ENCODE measurements at places on chromosomes 2 and 18.
A peak's percentile ranks its signal among the peaks of the same experiment; 100 is the strongest.

DNA sequence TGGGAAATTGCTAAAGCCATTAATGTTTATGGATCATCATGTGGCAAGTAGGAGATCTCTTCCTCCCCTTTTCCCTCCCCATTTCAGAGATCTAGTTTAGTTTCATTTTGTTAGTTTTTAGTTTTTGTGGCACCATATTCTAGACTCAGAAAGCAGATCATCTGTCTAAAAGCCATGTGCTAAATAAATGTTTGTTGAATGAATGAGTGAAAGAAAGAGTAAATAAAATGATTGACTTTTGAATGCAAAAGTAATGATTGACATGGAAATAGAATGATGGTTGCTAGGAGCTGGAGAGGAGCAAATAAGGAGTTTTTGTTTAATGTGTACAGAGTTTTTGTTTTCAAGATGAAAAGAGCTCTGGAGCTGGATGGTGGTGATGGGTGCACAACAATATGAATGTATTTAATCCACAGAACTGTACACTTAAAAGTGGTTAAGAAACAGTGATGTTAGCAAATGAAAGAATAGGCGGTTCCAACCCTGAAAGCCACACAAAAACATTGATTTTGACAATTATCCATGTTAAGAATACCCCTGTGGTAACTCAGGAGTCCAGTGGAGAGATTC lies 23.6 kb downstream of the TMEM178A start:
- H3K4me3 ChIP-seq, result no peak overlapping the region
- H3K27ac ChIP-seq, result no peak overlapping the region
- no peak for DNase-seq

DNA sequence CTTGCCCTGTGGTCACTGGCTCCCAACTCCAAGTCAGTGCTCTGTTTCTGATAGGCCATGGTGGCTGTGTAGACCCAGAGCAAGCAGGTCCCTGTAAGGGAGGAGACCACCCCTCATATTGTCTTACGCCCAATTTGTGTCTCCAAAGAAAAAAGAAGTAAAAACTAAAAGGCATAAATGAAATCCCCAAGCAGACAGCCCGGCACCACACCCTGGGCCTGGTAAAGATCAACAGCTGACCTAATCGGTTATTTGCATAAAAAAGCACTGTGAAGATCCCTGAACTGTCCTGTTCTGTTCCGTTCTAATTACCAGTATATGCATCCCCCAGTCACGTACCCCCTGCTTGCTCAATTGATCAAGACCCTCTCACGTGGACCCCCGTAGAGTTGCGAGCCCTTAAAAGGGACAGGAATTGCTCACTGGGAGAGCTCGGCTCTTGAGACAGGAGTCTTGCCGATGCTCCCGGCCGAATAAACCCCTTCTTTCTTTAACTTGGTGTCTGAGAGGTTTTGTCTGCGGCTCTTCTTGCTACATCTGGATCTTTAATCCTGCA lies 364.1 kb upstream of the HS6ST1 start:
- peaks cover 29% of the 10 kb centered on the region for H3K4me1 ChIP-seq
- H3K36me3 ChIP-seq, result no peaks in the 10 kb centered on the region
- peaks cover 12% of the 10 kb centered on the region for H3K27me3 ChIP-seq
- DNase-seq, result peak; percentile 16

- H3K27me3 ChIP-seq, result peaks cover 24% of the 10 kb centered on the region
- H3K4me3 ChIP-seq, result no peak within 1 kb of the TSS
- peaks cover 9% of the 10 kb centered on the region for H3K4me1 ChIP-seq
- no peaks in the 10 kb centered on the region for H3K36me3 ChIP-seq
- H3K27ac ChIP-seq, result no peak within 1 kb of the TSS
Measured at GRCh38 chr2:232519581-232520438, at the start of gene PRSS56. Gene PRSS56, plus strand, starts transcription at chr2:232520388. Its CDS starts 211 bp downstream, at chr2:232520599.

- H3K4me3 ChIP-seq, result no peak overlapping the region
- DNase-seq, result no peak
- H3K36me3 ChIP-seq, result no peaks in the 10 kb centered on the region
- H3K4me1 ChIP-seq, result no peaks in the 10 kb centered on the region
- no peak overlapping the region for H3K27ac ChIP-seq
- no peaks in the 10 kb centered on the region for H3K27me3 ChIP-seq
Measured at GRCh38 chr2:35503311-35503710, 852.3 kb upstream of the CRIM1 start.

- no peak overlapping the region for H3K4me3 ChIP-seq
- H3K27me3 ChIP-seq, result peaks cover 9% of the 10 kb centered on the region
- H3K4me1 ChIP-seq, result no peaks in the 10 kb centered on the region
- H3K27ac ChIP-seq, result no peak overlapping the region
- no peak for DNase-seq
Measured at GRCh38 chr2:227147023-227147422, 17.0 kb downstream of the COL4A4 start.

All from activated CD8-positive, alpha-beta T cell treated with anti-CD3 and anti-CD28 coated beads, Interleukin-2, amount 10 ng/mL, durations not matched to agents 7 days and 5 days (primary cell).